Natural killer cell (primary cell): ENCODE measurements at places on chromosomes 12 and 14. TPM values are rescaled to one million over a fixed set of nuclear protein-coding genes. Genes with fewer than 3 reads are reported as not detected.

The SLC25A47 gene
- total RNA-seq, result 0.20 TPM

The TAS2R20 gene
- 2.0 TPM for total RNA-seq

The SVOP gene
- not detected for total RNA-seq

The KRT4 gene
- not detected for total RNA-seq
